ENCODE measurements at places on chromosomes 11 and 22. TPM values are rescaled to one million over a fixed set of nuclear protein-coding genes. Genes with fewer than 3 reads are reported as not detected.

Gene ZNRD2
- 14.7 TPM for total RNA-seq

Gene USH1C
- 3.1 TPM for total RNA-seq

Gene SUSD2
- total RNA-seq = 4.9 TPM

Gene MRPL48
- 37.5 TPM for total RNA-seq

Gene MFNG
- total RNA-seq = 12.6 TPM

Gene KCNK7
- total RNA-seq = 0.20 TPM

Gene HBE1
- total RNA-seq = 14.4 TPM

Gene OR51I1
- not detected for total RNA-seq

Gene HEPHL1
- total RNA-seq = not detected

Gene CABP7
- 8.2 TPM for total RNA-seq

Gene OR2D2
- 0.22 TPM for total RNA-seq

Gene OR51G1
- not detected for total RNA-seq

Gene FZD4
- total RNA-seq = 24.5 TPM

Gene NPTXR
- total RNA-seq = 28.4 TPM

- no peak for DNase-seq
These were observed at the start of gene LRRC10B for GRCh38 chr11:61507962-61508861. TSS of gene LRRC10B (plus strand) at chr11:61508749. CDS start at chr11:61508999, 250 bp downstream.

DNA sequence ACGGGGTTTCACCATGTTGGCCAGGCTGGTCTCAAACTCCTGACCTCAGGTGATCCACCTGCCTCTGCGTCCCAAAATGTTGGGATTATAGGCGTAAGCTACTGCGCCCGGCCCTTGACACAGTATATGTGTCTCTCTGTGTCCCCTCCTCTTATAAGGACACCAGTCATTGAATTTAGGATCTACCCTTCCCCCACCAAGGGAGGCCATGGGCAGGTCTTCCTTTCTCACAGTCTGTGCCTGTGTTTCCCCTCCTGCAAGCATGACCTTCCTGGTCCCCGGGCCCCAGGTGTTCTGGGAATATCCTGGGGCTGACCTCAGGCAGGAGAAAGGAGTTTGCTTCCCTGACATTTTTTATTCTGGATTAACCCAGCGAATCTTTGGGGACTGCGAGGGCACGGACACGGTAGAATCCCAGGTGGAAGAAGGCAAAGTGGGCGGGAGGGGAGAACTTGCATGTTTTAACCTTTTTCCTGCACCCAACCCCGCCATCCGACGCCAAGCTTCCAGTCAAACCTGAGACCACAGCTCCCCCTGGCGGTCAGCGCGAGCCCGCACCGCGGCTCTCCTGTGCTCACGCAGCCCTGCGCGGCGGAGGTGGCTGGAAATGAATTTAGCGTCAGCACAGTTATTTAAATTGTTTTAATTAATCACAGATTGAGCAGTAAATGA lies 42.1 kb upstream of the ISX start:
- DNase-seq = peak; percentile 87

- no peak for DNase-seq
These were observed 41.7 kb downstream of the KIAA1671 start for GRCh38 chr22:24994070-24994763.

- DNase-seq = no peak
These were observed 30.6 kb upstream of the TFIP11 start for GRCh38 chr22:26542831-26543230.

- DNase-seq = no peak
These were observed 1.3 kb downstream of the CARD10 start for GRCh38 chr22:37517826-37518450.

DNA sequence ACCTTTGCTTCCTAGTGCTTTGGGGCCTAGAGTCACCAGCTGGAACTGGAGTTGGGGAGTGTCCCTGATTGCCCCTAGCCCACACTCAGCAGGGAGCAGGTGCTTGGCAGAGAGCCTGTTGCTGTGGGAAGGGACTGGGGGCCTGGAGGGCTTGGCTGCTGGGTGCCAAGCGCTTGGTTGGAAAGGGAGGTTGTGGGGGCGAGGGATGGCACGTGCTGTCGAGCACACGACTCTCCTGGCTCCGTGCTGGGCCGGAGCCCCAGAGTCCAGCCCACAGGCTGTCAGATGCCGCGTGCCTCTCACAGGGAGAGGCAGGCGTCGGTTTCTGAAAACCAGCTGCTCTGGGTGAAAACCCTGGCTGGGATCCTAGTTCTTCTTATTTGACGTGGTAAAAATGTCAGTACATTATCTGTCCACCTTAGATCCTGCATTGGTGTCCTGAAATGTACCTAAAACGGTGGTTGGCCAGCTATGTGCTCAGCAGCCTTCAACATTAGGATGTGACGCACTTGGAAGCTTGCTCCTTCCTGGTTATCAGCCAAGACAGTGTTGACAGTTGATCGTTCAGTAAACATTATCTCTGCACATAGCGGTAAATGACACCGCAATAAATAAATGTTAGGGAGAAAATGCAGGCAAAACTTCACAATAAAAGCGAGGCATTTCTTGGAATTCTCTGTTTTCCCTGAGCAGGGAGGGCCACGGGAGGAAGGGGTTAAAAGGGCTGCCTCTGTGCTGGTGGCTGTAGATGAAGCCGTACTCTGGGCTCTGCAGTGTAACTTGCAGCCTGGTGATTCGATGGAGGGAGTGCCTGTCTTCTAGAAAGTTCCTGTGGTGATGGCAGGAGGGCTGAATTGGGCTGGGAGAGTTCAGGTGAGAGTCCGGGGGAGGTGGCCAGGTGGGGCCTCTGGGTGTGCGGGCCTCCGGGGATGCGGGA lies 29.2 kb downstream of the GRAMD4 start:
- DNase-seq = peak; percentile 82

- no peak for DNase-seq
These were observed 8.6 kb upstream of the IGLL5 start for GRCh38 chr22:22878801-22879674.

- DNase-seq = no peak
These were observed 45.0 kb downstream of the CWC15 start for GRCh38 chr11:94928117-94928990.

- no peak for DNase-seq
These were observed 839 bp downstream of the LRRN4CL start for GRCh38 chr11:62688491-62688890.

GRCh38 chr11:120324932-120325810 lies at the start of gene TLCD5:
TSS of gene TLCD5 (plus strand) at chr11:120325299. CDS start at chr11:120327442, 2,143 bp downstream.
- peak; percentile 55 for DNase-seq

- no peak for DNase-seq
These were observed 20.2 kb downstream of the PPFIBP2 start for GRCh38 chr11:7534042-7534378.

DNA sequence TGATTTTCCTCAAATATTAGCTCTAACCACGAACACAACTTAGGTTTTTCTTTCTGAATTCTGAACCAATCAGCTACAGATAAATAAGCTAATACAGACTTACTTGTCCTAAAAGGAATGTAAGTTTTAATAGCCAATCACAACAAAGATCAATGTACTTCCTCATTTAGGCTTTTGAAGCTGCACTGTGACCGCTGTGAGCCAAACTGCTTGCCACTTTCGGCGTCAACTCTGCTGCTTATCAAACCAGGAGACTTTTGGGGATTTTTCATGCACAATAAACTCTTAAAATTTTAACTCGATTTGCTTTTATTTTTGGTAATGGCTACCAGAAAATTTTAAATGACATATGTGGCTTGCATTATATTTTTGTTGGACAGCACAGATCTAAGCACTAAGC lies 92.5 kb downstream of the TMPRSS5 start:
- DNase-seq = no peak

GRCh38 chr11:46308631-46309419 lies 31.4 kb downstream of the CREB3L1 start:
- DNase-seq = no peak

GRCh38 chr11:58561394-58562098 lies 14.1 kb downstream of the LPXN start:
- no peak for DNase-seq

DNA sequence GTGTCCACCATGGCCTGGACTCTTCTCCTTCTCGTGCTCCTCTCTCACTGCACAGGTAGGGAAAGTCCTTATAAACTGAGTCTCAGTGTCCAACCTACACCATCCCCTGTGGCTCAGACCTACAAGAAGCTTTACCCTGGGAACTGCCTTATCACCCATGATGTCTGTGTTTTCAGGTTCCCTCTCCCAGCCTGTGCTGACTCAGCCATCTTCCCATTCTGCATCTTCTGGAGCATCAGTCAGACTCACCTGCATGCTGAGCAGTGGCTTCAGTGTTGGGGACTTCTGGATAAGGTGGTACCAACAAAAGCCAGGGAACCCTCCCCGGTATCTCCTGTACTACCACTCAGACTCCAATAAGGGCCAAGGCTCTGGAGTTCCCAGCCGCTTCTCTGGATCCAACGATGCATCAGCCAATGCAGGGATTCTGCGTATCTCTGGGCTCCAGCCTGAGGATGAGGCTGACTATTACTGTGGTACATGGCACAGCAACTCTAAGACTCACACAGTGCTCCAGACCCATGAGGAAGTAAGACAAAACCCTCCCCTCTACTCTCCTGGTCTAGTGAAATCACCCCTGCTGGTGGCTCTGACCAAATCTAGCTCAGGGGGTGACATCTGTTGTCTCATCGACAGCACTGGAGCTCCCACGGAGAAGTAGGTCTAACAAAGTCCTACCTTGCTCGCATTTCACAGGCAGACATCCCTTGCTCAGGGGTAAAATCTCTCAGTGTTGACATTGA lies 74.3 kb downstream of the VPREB1 start:
- no peak for DNase-seq

GRCh38 chr11:122112470-122113365 lies 3.3 kb downstream of the BLID start:
- no peak for DNase-seq

- no peak for DNase-seq
These were observed 25.7 kb upstream of the HMGXB4 start for GRCh38 chr22:35231585-35232084.

DNA sequence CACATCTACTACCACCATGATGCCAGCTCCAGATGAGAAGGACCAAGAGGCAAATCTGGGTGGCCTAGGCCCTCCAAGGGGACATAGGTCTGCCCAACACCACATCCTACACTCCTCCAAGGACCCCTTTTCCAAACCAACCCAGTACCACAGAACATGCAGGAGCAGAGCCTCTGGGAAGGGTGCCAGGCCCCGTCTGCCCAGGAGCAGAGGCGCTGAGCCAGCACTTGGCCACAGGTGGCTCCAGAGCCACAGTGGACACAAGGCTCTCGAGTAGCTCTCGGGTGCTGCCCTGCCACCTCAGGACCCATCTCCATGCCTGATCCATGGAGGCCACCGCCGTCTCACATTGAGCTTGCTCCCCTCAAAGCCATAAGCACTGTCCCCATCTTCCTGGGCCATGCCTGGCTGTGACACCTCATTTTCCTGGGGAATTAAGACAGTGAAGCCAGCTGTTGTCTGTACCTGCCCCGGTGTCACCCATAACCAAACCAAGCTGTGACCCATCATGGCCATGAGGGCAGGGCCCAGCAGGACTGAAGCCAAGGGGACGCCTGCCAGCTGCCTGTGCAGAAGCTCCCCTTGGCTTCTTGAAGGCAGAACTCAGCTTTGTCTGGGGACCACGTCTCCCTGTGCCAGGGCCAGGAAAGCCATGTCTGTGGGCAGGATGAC lies 7.4 kb downstream of the MOB2 start:
- no peak for DNase-seq

- DNase-seq = no peak
These were observed 5.4 kb downstream of the SFI1 start for GRCh38 chr22:31501738-31502137.

DNA sequence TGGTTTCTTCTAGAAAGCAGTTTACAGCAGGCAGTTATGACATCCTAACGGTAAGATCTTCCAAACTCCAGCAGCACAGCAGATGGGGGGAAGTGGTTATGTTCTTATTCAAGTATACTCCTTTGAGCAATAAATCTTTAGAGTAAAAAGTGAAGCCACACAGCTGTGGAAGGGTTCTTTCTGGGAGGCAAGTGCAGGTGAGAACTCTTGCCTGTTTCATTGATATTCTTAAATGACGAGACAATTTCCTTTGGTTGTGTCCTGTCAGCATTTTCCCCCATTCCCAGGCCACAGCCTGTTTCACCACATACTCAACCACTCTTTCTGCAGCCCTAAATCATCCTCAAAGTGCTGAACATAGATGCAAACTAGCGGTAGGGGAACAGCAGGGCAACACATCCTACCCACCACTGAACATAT lies 207.3 kb upstream of the MTNR1B start:
- no peak for DNase-seq
